PC-9 (cell line): ENCODE measurements at places on chromosomes 3 and 15. TPM values are rescaled to one million over a fixed set of nuclear protein-coding genes. Genes with fewer than 3 reads are reported as not detected.

DNA sequence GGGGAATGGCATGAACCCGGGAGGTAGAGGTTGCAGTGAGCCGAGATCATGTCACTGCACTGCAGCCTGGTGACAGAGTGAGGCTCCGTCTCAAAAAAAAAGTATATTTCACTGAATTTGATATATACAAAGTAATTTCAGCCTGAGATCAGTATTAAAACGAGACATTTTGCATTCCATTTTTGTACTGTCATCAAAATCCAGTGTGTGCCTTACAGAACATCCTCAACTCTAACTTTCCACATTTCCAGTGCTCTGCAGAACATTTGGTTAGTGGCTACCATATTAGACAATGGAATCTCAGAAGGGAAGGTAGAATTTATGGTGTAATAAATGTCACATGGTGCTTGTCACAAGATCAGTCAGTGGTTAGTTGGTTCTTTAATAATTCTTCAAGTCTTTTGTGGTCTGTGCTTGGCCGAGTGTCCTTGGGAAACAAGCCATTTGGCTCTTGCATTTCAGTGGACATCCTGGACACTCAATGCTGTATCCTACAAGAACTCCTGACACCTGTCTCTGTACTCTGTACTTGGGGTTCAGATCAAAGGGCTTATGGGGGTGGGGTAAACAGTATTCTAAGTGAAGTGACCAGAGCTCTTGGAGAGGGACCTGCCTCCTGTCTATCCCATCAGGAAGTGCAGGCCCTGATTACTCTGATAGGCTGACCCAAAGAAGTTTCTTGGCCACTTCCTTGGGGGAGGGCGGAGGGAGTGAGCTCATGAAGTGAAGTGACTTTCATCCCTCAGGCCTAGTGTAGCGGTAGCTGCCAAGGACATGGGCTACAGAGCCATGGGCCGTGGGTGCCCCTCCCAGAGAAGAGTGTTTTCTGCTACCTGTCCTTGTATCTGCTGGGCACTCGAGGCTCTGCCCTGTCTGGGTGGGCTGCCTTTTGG, 3.7 kb downstream of the ACVR2B start:
- H3K4me1 ChIP-seq = peaks cover 13% of the 10 kb centered on the region
- H3K27ac ChIP-seq = no peak overlapping the region
- no peaks in the 10 kb centered on the region for H3K36me3 ChIP-seq
- DNase-seq = no peak
- no peak overlapping the region for H3K4me3 ChIP-seq

- no peak overlapping the region for H3K4me3 ChIP-seq
- no peak overlapping the region for H3K27ac ChIP-seq
- no peak for DNase-seq
- H3K36me3 ChIP-seq = no peaks in the 10 kb centered on the region
Measured at GRCh38 chr3:99526921-99527320, 111.5 kb upstream of the COL8A1 start.

CPN2 gene
- not detected in 2 replicates for total RNA-seq

DNA sequence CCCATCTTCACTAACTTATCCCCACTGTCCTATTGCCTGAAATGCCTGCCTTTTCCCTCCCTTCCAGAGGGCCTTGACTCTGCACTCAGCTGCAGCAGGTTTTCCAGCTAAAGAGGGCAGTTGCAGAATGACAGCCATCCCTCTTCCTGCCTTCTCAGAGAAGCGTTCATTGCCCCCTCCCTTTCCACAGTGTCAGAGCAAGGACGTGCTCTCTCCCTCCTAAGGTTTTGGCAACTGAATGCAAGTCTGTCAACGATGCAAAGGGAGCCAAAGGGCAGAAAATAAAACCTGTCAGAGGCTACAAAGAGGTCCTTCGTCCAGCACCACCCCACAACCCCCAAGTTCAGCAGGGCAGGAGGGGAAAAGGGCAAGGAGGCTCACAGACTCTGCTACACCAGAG, 230.1 kb upstream of the THBS1 start:
- no peaks in the 10 kb centered on the region for H3K27me3 ChIP-seq
- H3K4me1 ChIP-seq = no peaks in the 10 kb centered on the region
- no peak for DNase-seq
- H3K27ac ChIP-seq = no peak overlapping the region
- H3K4me3 ChIP-seq = no peak overlapping the region

ARPP21 gene
- total RNA-seq = not detected in 2 replicates
